ENCODE measurements at places on chromosomes 2 and 18. TPM values are rescaled to one million over a fixed set of nuclear protein-coding genes. Genes with fewer than 3 reads are reported as not detected.

TCF23 gene
- total RNA-seq = not detected

PIEZO2 gene
- total RNA-seq = 17.0 TPM

IL36A gene
- total RNA-seq = not detected

- DNase-seq = peak; percentile 36
Observed at GRCh38 chr2:228673876-228674554, 492.5 kb upstream of the SPHKAP start.

DNA sequence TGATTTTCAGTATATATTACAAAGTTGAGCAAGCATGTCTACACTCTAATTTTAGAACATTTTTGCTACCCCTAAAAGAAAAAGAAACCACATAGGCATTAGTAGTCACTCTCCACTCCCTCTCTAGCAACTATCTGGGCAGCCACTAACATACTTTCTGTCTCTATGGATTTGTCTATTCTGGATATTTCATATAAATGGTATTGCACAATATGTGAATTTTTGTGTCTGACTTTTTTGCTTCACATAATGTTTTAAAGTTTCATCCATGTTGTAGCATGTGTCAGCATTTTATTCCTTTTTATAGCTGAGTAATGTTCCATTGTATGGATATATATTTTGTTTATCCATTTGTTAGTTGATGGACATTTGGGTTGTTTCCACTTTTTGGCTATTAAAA is 232.5 kb upstream of the CTAGE1 start:
- no peak for DNase-seq

DNA sequence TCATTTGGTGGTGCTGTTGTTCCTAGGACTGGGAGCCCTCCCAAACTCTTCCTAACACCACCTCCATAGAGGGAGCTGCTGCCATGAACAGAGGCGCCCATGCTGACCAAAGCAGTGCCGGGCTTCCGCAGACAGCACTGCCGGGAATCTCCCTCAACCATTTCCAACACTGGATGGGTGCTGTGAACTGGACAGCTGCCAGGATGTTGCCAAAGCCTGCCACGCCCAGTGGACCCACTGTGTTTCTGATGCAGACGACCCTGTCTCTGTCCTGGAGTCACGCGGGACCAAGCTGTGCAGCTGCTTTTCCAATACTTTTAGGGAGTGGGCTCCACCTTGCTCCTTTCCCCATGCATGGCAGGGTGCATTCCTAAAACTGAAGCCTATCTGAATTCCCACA is 16.9 kb upstream of the GNAL start:
- DNase-seq = no peak
